ENCODE measurements at places on chromosomes 11 and 22. TPM values are rescaled to one million over a fixed set of nuclear protein-coding genes. Genes with fewer than 3 reads are reported as not detected.

The SYT8 gene
- not detected for total RNA-seq

The GALNT18 gene
- 9.5 TPM for total RNA-seq

The COMT gene
- total RNA-seq: 192 TPM

The KCNA4 gene
- total RNA-seq: 0.26 TPM

The NECTIN1 gene
- 3.3 TPM for total RNA-seq

The OR51B2 gene
- not detected for total RNA-seq

The POTEH gene
- total RNA-seq: not detected

Data from fibroblast of lung (primary cell).